ENCODE measurements at places on chromosomes 1 and 21.

- no peak for DNase-seq
These were observed 120.4 kb downstream of the EDEM3 start for GRCh38 chr1:184634296-184634695.

DNA sequence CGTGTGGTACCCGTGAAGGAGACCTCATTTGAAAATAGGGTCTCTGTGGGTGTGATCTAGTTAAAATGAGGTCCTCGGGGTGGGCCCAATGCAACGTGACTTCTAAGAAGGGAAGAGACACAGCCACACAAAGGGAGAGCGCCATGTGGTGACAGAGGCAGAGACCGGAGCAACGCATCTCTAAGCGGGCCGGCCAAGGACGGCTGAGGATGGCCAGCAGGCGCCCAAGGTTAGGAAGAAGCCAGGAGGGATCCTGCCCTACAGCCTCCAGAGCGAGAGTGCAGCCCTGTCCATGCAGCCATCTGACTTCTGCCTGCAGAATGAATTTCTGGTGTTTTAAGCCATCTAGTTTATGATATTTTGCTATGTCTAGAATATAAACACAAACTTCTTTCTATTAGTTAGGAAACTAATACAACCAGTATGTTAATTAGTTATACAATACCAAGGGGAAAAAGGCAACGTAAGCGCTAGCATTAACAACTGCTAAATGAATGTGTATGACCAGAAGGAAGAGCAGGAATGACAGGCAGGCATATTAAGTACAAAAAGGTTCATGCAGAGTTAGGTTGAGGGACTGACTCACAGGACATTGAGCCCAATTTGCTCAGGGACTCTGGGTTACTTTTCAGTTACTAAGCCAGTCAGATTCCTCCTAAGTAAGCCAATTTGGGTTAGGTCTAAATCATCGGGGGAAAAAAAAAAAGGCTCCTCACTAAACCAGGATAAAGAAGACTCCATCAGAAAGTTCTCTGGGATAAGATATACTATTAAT lies 4.1 kb downstream of the CEP104 start:
- no peak for DNase-seq

DNA sequence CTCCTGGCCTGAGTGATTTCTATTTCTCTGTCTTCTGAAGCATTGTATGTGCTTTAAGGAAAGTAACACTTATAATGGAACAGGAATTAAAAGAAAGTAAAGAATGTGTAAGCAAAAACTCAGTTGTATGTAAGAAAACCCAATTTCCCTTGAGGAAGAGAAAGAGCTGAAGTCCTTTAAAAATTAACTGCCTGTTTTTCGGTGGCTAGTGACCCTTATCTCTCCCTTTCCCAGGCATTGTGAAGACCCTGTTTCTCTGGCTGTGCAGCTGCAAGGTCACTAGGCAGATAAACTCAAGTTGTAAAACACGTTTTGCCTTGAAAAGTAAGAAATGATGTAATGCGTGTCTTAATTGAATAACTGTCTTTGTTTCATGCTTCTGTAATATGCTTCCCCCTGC lies 8.5 kb downstream of the MYOM3 start:
- DNase-seq, result no peak

- DNase-seq, result no peak
These were observed 16.9 kb upstream of the SAMD11 start for GRCh38 chr1:906600-907420.

- no peak for DNase-seq
These were observed 36.6 kb downstream of the RABIF start for GRCh38 chr1:202852163-202852904.

- no peak for DNase-seq
These were observed 21.5 kb upstream of the STMN1 start for GRCh38 chr1:25927521-25928265.

DNA sequence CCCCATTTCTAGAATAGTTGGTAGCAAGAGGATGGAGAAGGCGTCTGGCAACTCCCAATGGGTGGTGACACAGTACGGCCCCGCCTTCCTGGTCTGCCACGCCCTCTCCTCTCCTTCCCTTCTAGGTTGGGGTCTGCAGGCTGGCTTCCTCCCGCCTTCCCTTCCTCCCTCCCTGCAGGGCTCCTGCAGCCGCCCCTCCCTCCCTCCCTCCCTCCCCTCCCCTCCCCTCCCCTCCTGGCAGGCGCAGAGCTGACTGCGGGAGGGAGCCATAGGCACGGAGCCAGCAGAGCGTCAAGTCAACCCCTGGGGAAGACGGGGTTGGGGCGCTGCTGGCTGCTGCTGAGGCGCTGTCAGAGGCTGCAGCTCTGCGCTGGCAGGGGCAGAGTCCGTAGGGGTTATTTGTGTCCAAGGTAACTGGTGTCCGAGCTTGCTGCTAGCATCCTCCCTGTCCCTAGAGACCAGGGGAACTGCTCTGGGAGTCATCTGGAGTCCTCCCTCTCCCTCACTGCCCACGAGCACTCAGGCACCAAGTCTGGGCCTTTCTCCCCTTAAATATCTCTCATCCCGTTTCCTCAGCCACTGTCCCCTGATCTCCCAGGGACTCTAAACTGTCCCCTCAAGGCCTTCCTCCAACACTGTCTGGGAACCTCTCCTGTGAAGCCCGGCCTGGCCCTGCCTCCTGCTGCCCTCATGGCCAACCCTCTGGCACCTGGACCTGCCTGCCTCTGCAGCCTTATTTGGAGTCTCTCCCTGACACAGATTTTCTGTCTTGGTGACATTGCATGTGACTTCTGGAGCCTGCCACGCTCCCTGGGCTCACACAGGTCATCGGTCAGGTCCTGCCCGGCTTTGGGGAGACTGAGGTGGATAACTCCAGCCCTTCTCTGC lies 57.4 kb upstream of the ACOT11 start:
- DNase-seq, result no peak

DNA sequence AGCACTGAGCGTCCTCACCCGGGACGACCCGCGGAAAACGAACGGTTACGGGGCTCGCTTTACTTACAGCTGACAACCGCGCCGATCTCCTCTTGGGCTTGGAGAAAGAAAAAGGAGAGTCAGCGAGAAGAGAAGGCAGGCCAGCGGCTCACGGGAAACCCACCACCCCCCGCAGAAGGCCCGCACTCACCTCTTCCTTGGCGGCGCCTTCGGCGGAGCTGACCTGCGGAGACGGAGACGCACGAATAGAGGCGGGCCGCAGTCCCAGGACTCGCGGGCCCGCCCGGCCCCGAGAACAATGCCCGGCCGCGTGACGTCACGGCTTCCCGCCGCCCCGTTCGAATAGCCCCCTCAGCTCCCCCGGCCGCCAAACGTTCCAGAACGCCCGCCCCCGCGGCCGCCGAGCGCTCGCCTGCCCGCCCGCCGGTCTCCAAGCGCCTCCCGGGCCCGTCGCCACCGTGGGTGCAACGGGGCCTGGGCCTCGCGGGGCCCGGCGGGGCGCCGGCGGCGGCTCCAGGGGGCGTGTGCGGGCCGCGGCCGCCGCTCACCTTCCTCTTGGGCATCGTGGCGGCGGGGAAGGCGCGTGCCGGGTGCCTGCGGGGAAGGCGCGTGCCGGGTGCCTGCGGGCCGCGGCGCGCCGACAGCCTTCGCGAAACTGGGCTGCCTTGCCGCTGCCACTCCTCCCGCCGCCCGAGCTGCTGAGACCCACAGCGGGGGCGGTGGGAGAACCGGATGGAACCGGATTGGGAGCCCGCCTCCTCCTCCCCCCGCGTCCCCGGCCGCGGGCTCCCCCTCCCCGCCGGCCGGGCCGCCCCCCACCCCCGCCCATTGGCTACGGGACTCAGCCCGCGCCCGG lies at the start of gene HMGN1:
HMGN1 (minus strand) TSS at position 734 of the 856 bp plus-strand sequence; CDS start at position 563, 171 bp downstream.
- no peak for DNase-seq

GRCh38 chr1:223748405-223748772 lies 36.0 kb downstream of the CAPN2 start:
- no peak for DNase-seq

DNA sequence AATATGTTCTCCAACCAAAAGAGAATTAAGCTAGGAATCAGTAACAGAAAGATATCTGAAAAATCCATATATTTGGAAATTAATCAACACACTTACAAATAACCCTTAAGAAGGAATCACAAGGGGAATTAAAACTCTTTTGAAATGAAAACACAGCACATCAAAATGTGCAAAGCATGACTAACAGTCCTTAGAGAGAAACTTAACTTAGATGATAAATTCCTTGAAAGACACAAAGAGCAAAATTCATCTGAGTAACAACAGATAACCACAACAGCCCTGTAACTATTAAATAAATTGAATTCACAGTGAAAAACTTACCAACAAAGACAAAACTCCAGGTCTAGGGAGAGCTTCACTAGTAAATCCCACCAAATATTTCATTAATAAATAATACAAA lies 283.8 kb downstream of the SDCCAG8 start:
- DNase-seq, result no peak

- DNase-seq, result no peak
These were observed 52.3 kb downstream of the GALNT2 start for GRCh38 chr1:230119340-230119739.

DNA sequence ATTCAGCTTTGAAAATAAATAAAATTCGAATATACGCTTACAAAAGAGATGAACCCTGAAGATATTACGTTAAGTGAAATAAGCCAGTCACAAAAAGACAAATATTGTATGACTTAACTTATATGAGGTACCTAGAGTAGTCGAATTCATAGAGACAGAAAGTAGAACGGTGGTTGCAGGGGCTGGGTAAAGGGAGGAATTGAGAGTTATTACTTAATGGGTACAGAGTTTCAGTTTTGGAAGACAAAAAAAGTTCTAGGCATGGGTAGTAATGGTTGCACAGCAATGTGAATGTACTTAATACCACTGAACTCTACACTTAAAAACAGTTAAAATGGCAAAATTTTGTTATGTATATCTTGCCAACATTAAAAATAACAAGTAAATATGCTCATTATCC lies 48.6 kb upstream of the ZNHIT6 start:
- no peak for DNase-seq

Data from cortex of kidney (tissue), 1 donor.